Stimulated activated CD4-positive, alpha-beta T cell treated with anti-CD3 and anti-CD28 coated beads, Interleukin-15, amount 100 ng/mL, for 48 hours (primary cell): ENCODE measurements at places on chromosomes 5 and 9.

GRCh38 chr5:15606197-15606596 is 106.2 kb downstream of the FBXL7 start:
- no peak for DNase-seq

DNA sequence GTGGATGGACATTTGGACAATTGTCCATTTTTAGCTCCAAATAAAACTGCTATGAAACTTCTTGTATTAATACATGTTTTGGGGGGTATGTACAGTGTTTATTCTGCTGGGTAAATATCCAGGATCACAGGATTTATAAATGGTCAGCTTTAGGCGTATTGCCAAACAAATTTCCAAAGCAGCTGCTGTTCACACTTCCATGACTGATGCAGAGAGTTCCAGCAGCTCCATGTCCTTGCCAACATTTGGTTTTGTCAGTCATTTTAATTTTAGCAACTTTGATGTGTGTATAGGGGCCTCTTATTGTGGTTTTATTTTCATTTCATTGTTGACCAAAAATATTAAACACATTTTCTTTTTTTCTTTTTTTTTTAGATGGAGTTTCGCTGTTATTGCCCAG is 9.8 kb upstream of the SUSD1 start:
- no peak for DNase-seq

DNA sequence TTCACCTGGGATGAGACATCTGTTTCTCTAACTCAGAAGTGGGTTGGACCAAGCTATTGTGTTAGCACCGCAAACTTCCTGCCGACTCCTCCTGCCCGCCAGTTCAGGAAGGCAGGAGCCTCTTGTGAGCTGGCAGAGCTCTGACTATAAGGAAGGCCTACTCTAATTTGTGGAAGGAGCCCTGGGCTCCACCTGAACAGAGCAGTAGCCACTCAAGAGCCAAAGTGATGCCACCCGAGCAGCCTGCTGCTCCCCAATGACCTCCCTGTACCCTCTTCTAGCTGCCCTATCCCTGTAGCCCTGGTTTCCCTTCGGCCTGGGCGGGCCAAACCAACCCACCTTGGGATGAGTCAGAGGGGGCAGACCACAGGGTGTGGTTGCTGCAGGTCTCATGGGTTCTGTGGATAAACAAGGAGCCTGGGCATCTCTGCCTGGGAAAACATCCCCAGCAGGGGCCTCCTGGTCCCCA is 81.6 kb downstream of the PSD2 start:
- no peak for DNase-seq

DNA sequence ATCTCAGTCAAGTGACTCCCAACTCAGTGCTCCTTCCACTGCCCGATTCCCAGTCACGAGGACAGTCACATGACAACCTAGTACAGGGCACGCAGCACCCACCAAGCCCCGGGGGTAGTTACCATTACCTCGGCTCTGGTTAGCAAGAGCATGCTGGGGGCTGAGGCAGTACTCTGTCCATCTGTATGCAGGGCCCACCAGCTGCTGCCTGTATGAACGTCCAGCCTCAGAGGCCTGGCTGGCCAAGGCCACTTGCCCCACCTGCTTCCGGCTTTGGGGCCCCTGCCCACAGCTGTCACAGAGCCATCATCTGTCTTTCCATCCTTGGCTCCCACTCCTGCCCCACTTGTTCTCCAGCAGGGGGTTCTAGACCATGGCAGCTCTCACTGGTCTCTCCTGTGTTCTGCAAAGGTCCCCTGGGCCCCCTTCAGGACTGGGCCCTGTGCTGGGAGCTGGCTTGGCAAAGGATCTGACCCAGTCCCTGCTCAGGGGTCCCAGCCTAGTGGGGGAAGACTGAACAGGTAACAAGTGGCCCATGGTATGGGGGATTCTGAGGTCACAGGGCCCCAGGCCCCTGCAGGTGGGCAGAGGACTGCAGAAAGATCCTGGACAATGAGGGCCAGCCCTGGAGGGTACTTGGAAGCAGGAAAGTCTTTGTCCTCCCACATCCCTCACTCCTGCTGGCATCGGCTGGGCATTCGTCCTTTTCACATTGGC is 3.3 kb downstream of the RPL35 start:
- DNase-seq: no peak

GRCh38 chr5:140083120-140083519 is 30.8 kb upstream of the PURA start:
- DNase-seq: no peak

- DNase-seq: no peak
These were observed 222.9 kb downstream of the DOCK8 start for GRCh38 chr9:437574-438001.

DNA sequence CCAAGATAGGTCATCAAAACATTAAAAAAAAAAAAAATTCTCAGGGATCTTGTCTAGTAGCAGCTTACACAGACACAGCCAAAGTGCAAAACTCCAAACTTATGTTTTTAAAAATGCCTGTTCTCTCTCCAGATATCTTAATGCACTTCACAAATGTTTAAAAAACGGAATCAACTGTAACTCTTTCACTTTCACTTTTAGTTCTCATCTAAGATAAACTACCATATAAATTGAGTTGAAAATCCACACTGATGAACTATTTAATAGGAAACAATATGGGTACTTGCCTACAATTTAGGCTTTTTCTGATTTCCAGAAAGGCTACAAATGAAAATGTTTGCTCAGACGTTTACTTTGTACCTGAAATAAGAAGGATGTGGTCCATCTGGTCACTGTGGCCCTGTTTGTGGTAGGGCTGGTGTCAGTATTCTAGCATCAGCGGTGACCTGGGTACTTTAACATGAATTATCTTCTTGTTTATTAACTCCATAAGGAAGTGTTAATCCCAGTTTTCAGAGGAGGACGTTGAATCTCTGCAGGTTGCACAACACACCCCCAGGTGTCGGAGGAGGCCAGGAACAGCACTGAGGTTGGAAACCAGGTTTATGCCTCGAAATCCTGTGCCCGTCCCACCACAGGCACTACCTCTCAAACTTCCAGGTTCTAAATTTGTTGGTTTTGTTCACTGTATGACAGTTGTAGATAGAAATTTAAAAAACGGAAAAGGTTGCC is 13.3 kb upstream of the LPCAT1 start:
- DNase-seq: no peak

DNA sequence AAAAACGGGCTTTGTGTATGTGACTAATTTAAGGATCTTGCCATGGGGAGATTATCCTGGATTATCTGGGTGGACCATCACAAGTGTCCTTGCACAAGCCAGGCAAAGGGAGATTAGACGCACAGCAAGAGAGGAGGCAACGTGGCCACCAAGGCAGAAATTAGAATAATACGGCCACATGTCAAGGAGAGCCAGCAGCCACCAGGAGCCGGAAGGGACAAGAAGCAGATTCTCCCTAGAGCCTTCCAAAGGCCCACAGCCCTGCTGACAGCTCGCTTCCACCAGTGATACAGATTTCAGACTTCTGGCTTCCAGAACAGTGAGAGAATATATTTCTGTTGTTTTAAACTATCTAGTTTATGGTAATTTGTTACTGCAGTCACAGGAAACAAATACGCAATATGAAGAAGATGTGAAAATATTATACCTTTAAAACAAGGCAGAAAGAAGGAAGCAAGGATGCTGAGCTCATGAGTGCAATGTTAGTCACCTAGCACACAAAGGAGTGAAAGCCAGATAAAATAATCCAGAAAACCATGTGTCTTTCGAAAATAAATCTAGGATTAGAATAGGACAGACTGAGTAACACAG is 28.7 kb upstream of the F2RL1 start:
- DNase-seq: no peak

DNA sequence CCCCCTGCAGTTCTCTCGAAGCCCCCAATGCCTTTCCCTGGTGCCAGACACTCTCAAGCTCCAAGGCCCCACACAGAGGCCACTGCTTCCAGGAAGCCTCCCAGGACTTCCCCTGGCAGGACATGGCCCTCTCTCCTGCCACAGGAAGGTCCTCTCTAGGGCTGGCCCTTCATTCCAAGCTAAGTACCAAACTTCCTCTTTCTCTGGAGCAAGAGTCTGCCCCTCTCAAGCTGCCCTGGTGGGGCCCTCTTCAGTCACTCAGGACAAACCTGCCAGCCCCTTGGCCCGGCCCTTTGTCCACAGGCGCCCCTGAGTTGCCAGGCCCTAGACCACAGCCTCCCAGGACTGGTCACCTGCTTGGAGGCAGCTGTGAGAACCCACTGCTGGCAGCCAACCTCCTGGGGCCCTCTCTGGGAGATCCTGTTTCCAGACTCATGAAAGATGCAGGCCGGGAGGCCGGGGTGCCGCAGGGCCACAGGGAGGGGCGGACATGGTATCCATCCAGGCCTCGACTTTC is 6.6 kb downstream of the NINJ1 start:
- DNase-seq: no peak

- no peak for DNase-seq
These were observed 445.2 kb upstream of the GRAMD2B start for GRCh38 chr5:125978015-125978414.

DNA sequence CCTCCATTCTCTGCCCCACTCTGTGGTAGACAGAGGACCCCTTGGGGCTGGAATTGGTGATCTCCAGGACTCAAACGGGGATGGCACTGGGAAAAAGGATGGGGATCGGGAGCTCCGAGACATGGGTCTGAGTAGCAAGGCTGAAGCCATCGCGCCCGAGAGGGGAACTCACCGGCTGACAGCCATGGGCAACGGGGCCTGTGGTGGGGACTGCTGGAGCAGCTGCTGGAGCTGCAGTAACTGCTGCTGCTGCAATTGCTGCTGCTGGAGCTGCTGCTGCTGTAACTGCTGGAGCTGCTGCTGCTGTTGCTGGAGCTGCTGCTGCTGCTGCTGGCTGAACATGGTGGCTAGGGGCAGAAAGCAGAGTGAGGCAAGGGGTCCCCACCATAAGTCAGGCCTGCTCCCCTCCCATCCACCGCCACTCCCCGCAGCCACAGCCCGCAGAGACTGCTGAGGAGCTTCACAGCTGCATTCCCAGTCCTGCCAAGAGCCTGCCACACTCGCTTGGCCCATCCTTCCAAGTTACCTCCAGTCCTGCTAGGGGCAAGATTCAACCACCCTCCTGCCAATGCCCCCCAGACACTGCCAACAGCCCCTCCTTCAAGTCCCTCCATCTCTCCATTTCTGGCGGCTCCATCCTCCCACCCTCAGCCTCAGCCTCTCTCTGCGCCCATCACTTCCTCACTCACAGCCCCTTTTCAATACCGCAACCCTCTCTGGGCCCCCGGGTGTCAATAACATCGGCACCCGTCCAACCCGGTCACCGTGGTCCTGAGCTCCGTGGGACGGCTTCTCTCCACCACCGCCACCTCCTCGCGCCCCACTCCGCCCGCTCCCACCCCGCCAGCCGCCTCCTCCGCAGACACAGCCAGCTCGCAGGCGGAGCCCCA is 611 bp downstream of the CIZ1 start:
- no peak for DNase-seq

DNA sequence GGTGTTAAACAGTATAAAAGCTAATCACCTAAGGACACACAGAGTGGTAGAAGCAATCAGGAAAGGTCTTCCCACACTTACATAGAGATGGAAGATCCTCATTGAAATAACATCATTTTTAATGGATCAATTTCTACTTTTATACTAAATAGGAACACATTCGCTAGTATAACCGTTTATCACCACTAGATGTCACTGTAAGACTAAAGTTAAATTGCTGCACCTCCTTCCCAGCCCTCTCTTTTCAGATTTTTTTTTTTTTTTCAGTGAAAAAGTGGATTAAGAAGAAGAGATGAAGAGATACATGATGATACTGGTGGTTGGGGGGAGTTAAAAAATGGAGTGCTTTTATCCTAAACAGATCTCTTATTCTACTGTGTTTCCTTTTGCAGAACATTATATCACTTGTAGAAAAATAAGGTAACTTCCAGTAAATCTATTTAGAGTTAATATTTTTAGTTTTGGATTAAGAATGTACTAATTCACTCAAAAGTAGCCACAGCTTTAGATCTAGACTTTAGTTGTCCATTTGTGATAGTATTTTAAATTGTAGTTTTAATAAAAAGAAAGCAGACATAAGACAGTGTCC is 116.9 kb upstream of the ARRDC3 start:
- no peak for DNase-seq

DNA sequence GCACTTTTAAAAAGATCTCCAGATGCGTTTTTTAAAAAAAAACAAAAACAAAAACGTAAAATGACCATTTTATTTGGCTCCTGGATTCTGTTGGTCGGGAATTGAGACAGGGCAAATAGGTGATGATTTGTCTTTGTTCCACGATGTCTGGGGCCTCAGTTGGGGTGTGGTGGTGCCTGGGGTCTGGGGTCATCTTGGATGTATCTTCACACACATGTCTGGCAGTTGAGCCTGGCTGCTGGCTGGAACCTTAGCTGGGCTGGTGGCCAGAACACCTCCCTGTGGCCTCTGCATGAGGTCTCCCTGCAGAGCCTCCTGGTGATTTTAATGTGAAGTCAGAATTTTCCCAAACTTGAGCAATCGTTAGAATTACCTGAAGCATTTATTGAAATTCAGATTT is 42.5 kb upstream of the BASP1 start:
- no peak for DNase-seq

DNA sequence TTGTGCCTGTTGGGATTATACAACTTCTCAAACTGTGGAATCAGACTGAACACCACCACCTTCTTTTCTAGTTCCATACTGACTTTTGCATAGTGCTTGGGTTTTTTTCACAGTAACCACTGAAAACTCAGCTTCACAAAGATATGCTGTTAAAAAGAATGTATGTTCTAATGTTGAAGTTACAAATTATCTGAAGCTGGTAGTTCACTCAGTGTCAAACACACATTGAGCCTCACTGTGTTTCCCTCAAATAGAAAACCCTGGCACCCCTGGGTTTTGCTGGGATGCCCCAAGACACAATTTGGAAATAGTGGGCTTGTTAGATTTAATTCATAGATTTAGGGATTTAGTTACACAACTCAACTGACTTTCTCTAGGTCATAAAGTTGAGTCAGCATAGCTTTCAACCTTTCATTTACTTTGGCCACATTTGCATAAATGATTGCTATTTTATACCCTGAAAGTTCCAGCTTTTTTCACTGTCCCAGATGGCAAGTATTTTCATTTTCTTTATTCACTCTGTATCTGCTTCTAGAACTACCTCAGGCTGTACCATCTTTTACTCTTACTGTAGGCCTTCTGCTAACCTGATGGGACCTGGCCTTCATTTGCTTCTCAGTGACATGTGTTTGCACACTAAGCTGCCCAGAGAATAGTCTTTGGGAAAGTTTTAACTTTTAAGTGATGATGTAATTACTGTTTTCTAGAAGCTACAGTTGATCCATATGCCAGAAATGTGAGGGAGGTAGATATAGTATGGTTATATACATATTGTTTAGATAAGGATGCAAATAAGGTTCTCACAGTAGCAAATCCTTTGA is 115.1 kb downstream of the CDC42SE2 start:
- no peak for DNase-seq

- no peak for DNase-seq
These were observed 254.6 kb upstream of the CYLC2 start for GRCh38 chr9:102740578-102740977.

- DNase-seq: no peak
These were observed 105.8 kb upstream of the PCSK1 start for GRCh38 chr5:96538808-96539250.

DNA sequence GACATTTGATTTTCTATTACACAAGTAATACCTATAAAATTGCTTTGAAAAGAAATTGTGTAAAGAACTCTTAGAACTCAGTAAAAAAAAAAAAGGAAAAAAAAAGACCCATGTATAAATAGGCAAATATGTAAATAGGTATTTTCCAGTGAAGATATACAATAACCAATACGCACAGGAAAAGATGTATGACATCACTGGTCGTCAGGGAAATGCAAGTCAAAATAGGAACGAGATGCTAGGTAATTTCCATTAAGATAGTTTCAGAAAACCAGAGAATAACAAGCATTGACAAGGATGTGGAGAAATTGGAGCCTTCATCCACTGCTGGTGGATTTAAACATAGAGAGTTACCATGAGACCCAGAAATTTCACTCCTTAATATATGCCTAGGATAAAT is 708.8 kb downstream of the MTRR start:
- DNase-seq: no peak
